Progenitor cell of endocrine pancreas (in vitro differentiated cells): ENCODE measurements at places on chromosomes 3 and 15. TPM values are rescaled to one million over a fixed set of nuclear protein-coding genes. Genes with fewer than 3 reads are reported as not detected.
A peak's percentile ranks its signal among the peaks of the same experiment; 100 is the strongest.

DNA sequence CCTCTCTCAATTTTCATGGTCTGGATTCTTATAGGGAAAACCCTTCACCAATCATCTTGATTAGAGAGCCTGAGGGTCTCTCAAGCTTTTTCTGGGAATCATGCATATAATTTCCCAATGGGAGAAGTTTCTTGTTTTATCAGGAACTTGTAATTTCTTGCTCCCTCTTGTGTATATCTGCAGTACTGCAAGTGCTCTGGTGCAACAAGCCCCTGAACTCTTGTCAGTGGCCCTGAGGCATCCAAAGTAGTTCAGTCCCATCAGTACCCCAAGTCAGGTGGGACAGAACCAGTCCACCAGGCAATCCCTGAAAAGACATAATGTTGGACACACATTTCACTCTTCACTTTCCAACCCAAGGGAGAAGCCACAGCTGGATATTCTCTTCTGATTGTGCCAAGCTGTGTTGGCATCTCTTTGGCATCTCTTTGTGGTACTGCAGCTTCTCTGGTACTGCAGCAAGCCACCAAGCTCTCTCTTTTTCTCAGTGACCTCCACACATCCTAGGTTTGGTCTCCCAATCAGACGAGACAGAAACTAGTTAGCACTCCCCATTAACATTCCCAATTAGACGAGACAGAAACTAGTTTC is 214.5 kb downstream of the ZIC4 start:
- peak; percentile 26 for DNase-seq

DNA sequence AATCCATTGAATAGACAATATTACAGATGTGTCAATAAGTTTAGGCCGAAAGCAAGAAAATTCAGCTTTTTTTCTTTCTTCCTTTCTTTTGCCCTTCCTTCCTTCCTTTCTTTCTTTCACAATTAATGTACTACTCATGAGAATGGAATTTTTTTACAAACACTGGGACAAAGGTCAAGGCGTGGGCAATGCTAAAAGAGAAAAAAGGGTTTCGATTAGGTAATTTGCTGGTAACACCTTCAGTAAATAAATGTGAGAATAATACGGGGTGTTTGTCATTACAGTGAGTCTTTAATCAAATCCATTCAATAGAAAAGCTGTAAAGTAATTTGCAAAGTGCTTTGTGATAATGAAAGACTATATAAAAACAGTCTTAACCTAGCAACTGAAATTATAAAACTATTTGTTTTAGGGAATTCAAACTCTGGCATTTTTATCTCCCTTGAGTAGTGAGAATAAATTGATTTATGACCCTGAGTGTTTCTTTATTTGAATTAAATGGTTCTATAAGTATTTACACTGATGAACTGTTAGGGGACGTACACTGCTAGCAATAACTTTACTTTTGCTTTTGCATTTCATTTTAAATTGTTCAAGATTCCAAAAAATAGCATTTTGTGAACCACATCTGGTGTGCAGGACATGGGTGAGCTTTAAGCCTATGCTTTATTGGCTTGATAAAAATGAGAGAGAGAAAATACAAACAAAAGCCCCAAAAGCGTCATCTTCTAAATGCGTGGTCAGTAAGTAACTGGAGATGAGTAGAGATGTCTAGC is 104.2 kb upstream of the THRB start:
- DNase-seq: no peak

The GOLGA6A gene
- total RNA-seq: 0.64 and 0.89 TPM in 2 replicates

DNA sequence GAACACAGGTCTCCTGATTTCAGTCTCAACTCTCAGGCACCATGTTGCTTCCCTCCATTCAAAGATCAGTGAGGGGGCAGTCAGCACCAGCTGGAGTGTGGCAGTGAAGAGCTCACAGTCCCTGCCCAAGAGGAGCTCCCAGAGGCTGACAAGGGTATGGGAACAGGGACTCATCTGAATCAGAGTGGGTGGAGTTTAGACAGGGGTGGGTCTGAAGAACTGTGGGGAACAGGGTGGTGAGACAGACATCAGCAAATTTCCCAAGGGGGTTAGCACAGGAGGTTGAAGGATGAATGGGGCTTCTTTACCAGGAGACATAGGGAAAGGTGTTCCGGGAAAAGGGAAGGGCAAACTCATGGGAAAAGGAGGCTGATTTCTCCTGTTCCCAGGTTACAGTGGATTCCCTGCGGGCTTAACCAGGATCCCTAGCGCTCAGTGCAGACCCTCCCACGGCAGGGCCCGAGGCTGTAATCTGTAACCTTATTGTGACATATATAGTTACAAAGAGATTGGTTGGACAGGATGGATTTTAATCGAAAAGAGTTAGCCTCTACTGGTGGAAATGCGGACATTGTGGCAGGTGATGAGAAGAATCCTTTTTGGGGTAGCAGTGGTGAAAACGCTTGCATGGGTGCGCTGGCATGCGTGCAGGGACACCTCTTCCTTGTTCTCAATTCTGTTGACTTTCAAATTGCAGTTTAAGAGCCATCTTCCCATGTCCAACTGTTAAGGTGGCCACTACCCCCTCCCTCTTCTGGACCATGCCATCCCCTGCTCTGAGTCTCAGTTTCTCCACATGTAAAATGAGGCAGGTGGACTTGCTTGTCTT is 160.3 kb downstream of the SMAD6 start:
- no peak for DNase-seq

The PTH1R gene
- 0.26 and 0.40 TPM in 2 replicates for total RNA-seq

DNA sequence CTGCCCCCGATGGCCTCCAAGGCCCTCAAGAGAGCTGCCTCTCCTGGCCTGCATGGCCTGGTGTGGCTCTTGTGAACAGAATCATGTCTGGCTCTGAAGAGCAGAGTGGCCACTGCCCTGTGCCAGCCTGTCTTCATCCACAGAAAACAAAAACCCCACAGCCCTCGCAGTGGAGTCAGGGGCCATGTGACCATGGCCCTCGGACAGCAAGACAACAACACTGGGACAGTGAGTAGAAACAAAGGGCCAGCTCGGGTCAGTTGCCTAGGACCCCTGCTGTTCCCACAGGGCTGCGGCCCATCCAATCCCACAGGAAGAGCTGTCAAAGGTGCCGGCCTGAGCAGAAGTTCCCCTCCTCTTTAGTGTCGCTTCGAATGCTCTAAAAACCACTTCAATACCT is 72.5 kb downstream of the UMPS start:
- no peak for DNase-seq

DNA sequence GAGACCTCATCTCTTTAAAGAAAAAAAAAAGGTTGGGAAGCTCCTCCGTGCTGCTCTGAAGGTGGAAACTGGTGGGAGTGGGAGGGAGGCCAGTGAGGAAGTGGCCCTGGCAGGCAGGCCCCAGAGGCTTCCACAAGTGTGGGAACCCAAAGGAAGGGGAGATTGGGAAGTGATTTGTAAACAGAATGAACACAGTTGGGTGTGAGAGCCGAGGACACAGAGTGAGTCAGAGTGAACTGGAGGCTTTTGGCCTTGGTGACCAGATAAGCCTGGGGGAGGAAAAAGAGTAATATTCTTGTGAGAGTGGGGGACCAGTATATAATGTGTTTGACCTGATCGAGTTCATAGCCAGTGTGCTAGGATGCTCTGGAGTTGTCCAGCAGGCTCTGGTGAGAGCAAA is 23.0 kb downstream of the MKRN2 start:
- DNase-seq: no peak

- DNase-seq: no peak
Measured at GRCh38 chr3:65712140-65712539, 326.6 kb downstream of the MAGI1 start.

- DNase-seq: peak; percentile 28
Measured at GRCh38 chr3:151468284-151468917, 7.5 kb upstream of the IGSF10 start.

GRCh38 chr3:36635731-36636130 is 128.6 kb downstream of the DCLK3 start:
- no peak for DNase-seq
